ENCODE measurements at places on chromosomes 3 and 15. TPM values are rescaled to one million over a fixed set of nuclear protein-coding genes. Genes with fewer than 3 reads are reported as not detected.

PDIA5 gene
- polyA plus RNA-seq: 20.8 TPM

CHRNA5 gene
- 29.8 TPM for polyA plus RNA-seq

TEX264 gene
- 50.7 TPM for polyA plus RNA-seq

PLA1A gene
- 0.12 TPM for polyA plus RNA-seq

TPRG1 gene
- polyA plus RNA-seq: 0.55 TPM
